Activated naive CD4-positive, alpha-beta T cell treated with anti-CD3 and anti-CD28 coated beads, Interleukin-2, amount 10 ng/mL, durations not matched to agents 7 days and 5 days (primary cell): ENCODE measurements at places on chromosomes 2 and 18.

- no peak for DNase-seq
Measured at GRCh38 chr2:188952901-188953300, 21.3 kb upstream of the COL3A1 start.

DNA sequence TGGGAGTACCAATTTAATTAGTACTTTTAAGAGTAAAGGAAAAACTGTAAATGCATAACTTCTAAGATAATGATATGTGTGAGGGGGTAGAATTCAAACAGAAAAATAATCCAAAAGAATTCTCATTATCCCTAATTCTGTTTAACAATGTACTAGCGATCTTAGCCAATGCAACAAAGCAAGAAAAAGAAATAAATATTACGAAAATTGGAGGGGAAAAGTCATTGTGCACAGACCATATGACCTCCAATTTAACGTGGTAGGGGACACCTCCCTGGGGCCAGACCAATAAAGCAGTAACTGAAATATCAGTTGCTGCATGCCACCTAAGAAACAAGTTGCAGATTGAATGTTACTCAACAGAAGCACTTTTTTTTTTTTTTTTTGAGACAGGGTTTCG, 25.9 kb upstream of the PEX13 start:
- DNase-seq: no peak

GRCh38 chr2:4291430-4291829, 588.1 kb downstream of the DCDC2C start:
- no peak for DNase-seq

DNA sequence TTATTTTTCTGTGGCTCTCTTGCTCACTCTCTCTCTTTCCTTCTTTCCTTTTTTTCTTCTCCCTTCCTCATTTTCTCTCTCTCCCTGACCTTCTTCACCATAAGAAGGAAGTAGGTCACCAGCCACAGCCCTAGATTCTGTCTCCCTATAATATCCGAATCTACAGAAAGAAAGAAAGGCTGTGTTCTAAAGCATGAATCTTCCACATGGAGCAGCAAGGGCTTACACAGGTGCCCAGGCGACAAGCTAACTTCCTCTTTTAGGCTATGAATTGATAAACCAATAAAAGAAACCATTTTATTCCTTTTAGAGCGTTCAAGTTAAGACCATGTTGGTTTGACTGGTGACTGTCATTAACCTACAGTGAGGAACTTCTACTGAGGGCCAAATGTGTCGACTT, 49.3 kb downstream of the CACNB4 start:
- no peak for DNase-seq

DNA sequence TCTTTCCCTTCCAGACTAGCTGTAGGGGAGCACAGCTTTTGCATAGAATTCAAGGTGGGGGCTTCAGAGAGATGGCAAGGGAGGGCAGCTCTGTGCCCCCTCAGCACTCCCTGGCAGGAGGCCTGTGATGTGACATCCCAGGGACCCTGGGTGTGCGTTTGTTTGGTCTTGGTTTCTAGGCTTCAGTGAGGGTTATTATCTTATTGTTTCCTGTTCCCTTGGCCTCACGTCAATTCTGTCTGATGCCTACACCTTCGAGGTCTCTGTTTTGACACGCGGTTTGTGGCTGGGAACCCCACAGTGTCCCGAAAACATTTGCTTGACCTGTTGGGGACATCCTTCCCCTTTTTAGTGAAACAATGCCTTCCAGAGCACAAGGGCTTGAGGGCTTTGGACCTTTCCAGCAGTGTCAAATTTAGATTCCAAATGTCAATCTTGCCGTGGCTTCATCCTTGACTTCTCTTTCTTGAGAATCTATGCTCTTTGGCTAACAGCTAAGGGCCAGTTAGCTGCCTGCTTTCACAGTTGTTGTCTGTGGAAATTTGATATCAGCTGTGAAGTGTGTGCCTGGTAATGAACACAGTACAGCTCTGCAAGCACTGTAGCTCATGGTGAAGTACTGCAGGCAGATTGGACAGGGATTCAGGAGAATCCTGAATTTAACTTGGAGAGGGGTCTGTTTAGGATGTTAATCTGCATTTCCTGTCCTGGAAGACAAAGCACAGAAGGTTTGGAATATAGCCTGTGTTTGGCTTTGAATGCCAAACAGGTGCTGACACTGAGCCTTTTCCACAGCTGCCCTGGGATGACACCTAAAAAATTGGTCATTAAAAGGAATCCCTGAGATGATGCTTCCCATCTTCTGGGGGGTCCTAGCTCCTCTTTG, 108.2 kb upstream of the CXCR4 start:
- DNase-seq: no peak
